ENCODE measurements at places on chromosomes 5 and 9. TPM values are rescaled to one million over a fixed set of nuclear protein-coding genes. Genes with fewer than 3 reads are reported as not detected.

BTNL9 gene
- 6.3 TPM for total RNA-seq

DNA sequence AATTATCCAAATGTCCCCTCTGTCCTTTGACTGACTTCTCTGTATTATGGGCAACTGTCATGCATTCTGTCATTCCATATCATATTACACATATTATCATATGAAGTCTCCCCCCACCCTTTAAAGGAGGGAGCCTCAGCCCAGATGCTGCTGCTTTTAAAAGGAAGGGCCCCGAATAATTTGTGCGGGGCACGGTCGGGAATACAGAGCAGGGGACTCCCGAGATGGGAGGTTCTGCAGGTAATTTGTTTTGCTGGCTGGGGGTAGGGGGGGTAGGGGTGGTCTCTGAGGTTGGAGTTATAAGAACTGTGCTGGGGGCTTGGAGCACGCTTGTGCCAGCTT is 10.1 kb upstream of the LHX2 start:
- no peak for DNase-seq

DNA sequence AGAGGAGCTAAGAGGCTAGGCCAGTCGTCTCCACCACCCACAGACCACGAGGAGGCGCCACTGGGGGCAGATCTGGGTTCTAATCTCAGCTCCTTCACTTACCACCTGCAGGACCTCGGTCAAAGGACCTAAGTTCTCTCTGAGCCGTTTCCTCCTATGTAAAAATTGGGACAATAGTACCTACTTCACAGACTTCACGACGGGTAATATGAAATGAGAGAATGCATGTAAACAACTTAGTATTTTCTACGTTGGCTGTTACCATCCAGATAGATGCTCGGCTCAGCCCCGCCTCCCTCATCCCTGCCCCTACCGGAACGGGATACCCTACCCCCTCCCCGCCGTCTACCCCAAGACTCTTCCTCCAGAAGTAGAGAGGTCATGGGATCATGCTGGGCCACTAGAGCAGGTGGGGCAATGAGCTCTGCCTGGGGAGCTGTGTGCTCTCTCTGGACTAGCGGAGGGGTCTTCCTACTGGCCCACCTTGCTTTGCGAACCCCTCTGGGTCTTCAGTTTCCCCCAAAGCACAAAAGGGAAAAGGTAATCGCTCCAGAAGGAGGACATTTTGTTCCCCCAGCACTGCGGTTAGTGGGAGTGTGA is 541 bp downstream of the GNPDA1 start:
- DNase-seq: no peak

DNA sequence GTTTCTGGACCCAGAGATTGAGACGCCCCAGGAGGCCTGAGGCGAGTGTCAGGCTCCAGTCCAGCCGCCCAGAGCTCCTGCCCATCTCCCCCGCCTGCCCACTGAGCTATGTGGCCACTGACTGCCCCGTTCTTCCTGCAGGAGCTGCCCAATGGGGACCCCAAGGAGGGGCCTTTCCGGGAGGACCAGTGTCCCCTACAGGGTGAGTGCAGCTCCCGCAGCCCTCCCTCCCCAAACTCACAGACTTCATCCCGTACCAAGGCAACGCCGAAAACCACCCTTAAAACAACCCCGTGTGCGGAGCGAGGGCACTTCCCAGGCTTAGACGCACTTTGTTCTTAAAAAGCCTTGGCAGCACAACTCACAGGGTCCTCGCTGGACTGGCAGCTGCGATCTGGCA is 23.4 kb downstream of the NKD2 start:
- no peak for DNase-seq
